ENCODE measurements at places on chromosomes 7 and 10. TPM values are rescaled to one million over a fixed set of nuclear protein-coding genes. Genes with fewer than 3 reads are reported as not detected.

The CRHR2 gene
- total RNA-seq = not detected

GRCh38 chr7:5704534-5704922 is 76.9 kb downstream of the RNF216 start:
- H3K4me1 ChIP-seq = peaks cover 87% of the 10 kb centered on the region
- peaks cover 6% of the 10 kb centered on the region for H3K36me3 ChIP-seq
- no peaks in the 10 kb centered on the region for H3K27me3 ChIP-seq
- H3K4me3 ChIP-seq = no peak overlapping the region
- DNase-seq = peak; percentile 75
- H3K27ac ChIP-seq = no peak overlapping the region

The AKR1D1 gene
- total RNA-seq = not detected

The WIPF3 gene
- not detected for total RNA-seq

The LRRC4 gene
- not detected for total RNA-seq

DNA sequence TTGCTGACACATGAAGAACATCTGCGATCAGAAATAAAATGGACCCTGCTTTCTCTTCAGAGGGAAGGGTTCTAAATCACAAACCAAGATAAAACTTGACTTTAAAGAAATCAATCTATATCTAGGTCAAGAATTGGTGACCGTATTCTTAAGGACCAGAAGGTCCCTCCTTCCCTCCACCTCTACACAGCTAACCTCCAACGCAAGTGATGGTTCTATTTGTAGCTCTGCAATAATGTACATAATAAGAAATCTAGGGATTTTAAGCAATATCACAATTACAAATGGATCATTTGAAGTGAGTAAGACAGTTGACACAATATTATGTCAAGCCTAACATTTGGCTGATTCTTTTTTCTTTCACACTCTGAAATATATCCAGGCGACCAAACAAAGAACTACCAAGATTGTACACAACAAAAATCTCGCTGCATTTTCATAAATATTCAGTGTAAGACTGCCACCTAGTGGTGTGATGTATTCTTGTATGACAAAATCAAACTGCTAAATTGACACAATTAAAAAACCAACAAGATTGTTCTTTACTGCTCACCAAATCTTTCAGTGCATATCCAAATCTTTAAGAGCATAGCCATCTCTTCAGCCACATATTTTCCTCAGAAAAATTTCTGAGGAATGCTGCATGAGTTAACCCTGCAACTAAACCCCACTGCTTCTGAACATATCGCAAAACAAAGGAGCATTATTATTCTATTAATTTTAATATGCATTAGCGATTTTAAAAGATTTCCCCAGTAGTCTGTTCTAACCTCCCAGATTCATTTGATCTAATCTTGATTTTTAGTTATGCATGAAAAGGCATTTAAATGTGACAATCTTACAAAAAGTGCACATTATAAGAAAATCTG is 44.5 kb downstream of the ICA1 start:
- no peak overlapping the region for H3K4me3 ChIP-seq
- no peak overlapping the region for H3K27ac ChIP-seq
- no peaks in the 10 kb centered on the region for H3K27me3 ChIP-seq
- no peaks in the 10 kb centered on the region for H3K36me3 ChIP-seq
- peak; percentile 61 for DNase-seq

GRCh38 chr7:146423446-146423845 is 306.8 kb downstream of the CNTNAP2 start:
- no peaks in the 10 kb centered on the region for H3K27me3 ChIP-seq
- H3K36me3 ChIP-seq = no peaks in the 10 kb centered on the region
- no peaks in the 10 kb centered on the region for H3K4me1 ChIP-seq
- H3K27ac ChIP-seq = no peak overlapping the region
- DNase-seq = no peak

The ZFYVE27 gene
- total RNA-seq = 33.7 TPM

The HECW1 gene
- total RNA-seq = not detected

GRCh38 chr7:8185926-8186683 is 75.9 kb downstream of the ICA1 start:
- no peaks in the 10 kb centered on the region for H3K36me3 ChIP-seq
- no peak overlapping the region for H3K4me3 ChIP-seq

The HELLS gene
- 149 TPM for total RNA-seq

The PRF1 gene
- total RNA-seq = 44.5 TPM

Measured in activated T-cell treated with anti-CD3 and anti-CD28 coated beads, Interleukin-2, amount 50 U/mL, for 72 hours (primary cell).